Astrocyte of the spinal cord (primary cell): ENCODE measurements at places on chromosomes 3 and 15.

- DNase-seq, result no peak
Observed at GRCh38 chr15:85849946-85850345, 55.2 kb upstream of the KLHL25 start.

DNA sequence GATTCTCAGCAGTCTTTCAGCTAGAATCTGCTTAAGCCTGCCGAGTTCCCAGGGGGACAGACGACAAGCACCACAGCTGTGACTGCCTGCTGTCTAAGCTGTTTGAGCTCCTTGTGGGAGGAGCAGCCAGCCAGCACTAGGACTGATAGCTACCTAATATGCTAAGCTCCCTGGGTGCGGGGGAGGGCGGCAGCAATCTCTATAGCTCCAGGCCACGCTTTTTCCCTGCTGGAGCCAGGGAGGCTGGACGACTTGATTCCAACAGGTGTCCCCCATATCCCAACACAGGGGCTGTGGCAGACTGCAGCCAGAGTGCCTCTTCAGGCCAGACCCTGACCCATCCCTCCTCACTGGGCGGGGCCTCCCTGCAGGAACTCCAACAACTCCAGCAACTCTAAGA, 134.1 kb upstream of the ARPP21 start:
- DNase-seq, result no peak

DNA sequence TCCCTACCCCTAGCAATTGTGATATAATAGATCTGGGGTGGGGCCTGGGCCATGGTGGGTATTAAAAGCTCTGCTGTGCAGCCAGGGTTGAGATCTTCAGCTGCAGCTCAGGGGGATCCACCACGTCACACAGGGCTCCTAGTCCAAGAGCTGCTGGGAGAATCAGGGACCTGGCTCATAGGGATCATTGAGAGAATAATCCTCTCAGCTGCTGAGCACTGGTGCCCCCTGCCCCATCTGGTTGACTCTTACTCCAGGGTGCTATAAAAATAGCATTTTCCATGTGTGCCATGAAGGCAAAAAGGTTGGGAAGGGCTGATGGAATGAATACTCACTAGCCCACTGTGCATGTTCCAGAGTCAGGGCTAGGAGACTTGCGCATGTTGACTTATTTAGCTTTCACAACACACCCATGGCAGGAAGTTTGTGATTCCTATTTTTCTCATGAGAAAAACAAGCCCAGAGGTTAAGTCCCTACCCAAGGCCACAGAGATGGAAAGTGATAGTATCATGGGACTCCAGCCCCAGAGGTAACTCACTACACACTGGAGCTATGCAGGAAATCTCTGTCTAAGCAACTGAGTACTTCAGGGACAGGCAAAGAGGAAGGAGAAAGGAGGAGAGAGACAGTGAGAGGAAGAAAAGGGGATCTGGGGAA, 94.6 kb upstream of the HERC1 start:
- DNase-seq, result no peak

GRCh38 chr3:173988909-173989308, 591.4 kb downstream of the NLGN1 start:
- no peak for DNase-seq

DNA sequence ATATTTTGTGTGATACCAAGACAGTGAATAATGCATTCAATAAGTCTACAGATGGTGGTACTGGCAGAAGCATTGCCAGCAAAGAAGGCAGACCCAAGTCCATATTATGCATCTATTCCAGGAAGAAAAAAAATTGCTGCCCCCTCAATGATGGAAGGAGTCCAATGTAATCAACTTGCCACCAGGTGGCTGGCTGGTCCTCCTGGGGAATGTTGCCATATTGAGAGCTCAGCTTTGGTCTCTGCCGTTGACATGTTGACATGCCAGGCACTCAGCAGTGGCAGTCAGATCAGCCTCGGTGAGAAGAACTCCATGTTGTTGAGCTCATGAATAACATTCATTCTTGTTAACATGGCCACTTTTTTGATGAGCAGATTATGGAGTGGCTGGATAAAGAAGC, 298.5 kb downstream of the IGSF11 start:
- no peak for DNase-seq

DNA sequence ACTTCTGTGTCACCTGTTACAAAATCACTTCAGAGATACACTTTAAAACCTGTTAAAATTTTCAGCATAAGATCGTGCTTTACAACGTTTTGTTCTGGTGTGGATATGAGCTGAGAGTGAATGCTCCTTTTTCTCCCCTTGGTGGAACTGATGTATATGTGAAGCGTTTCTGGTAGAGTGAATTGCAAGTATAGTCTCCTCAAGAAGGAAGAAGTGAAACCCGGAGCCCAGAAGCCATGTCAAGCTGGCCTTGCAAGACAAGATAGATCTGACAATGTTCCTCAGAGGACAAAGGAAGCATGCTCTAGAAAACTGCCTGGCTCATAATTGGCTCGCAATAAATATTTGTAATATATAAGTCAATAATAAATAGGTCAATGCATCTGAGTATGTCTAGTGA, 23.6 kb downstream of the SERPINI2 start:
- no peak for DNase-seq

GRCh38 chr15:38557921-38558320, 6.7 kb downstream of the RASGRP1 start:
- no peak for DNase-seq

DNA sequence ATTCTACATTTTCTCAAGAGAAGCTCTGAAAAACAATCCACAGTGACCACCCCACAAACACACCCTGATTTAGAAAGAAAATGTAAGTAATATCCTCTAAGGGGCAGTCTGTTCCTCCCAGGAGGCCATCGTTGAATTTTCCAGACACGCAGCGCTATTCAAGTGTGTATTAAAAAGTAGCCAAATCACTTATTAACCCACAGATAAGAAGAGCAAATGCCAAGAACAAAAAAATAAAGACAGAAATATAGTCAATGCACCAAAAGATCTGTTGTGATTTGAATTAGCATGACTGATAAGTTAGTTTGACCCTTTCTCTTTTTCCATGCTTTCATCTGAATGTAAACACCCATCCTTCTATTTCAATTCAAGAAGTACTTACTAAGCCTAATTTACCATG, 622.8 kb upstream of the ZNF385D start:
- no peak for DNase-seq

- DNase-seq, result no peak
Observed at GRCh38 chr3:53100818-53101466, 29.3 kb downstream of the RFT1 start.
